ENCODE measurements at places on chromosomes 12 and 14.

GRCh38 chr12:115606040-115606439 lies 671.5 kb downstream of the MED13L start:
- no peak for DNase-seq

GRCh38 chr14:37598747-37599506 lies 3.5 kb downstream of the TTC6 start:
- no peak for DNase-seq

DNA sequence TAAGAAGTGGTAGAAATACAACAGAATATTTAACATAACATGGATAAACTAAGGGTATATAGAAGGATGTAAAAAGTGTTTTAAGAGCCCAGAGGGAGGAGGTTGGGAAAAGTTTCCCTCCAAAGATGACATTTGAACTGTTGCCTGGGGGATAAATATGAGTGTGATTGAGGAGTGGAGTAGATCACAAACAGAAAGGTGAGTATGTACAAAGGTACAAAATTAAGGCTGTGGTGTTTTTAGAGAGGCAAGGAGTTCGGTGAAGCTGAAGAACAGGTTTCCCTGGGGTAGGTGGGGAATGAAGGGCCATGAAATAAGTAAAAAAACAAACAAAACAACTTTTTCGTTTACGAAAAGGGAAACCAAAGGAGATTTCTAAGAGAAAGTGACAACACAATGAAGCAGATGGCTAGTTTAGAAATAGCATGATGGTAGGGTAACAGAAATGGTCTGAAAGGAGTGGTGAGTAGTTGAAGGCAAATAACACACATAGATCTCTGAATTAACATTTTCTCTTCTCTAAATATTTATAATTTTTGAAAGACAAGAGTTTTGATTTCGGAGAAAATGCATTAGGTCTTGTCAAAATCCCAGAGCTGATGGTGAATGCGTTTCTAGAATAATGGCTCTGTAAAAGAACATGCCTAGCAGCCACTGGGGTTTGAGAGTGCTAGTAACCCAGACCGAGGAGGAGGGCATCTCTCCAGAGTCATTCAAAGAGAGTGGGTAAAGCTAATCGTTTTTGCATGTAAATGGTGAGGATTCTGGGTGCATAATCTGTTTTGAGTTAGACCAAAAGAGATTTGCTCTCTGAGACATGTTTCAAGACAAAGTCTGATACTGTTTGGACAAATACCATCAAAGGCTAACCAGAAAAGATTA lies 240.4 kb upstream of the DCN start:
- DNase-seq = no peak

DNA sequence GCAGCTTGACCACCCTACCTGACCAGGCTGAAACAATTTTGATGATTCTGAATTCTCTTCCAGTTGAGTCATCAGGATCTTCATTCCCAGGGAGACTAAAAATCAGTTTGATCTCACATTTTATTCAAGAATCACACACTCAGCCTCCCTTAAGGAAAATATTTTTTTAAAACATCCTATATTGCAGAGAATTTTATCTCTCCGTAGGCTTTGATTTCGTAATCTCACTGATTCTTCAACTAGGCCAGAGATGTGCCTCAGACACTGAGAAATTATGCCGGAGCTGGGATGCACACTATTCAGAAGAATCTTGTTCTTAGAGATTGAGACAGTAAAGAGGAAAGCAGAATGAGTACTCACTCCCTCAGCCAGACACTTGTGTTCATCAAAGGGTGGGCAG lies 7.0 kb upstream of the ANO2 start:
- no peak for DNase-seq

- no peak for DNase-seq
These were observed 237.6 kb downstream of the SLC41A2 start for GRCh38 chr12:104720339-104721038.

DNA sequence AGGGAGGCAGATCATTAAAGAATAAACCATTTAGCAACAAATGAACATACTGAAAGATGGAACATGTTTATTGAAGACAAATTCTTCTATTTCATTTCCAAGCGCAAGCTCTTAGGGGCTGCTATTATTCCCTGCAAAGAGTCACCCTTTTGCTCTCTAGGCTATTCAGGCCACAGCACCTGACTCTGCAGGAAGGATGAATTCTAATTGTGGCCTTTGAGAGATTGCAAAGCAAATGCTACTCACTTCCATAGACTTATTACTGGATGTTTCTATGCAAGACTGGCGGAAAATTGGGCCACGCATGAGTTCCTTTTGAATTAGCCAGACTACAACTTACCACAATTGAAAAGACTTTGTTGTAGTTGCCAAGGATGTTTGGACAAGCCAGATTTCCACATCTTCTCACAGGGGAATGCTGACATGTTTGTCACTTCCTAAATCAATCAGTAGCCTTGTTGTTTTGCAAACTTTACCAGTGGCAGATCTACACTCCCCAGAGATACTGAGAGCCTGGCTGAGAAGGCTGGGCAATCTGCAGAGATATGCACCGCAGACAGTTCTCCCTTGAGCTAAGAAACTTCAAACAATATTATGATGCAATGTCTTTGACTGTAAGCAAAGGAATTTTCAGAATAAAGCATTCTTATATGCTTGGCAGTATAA lies 334.3 kb upstream of the SYT1 start:
- peak; percentile 32 for DNase-seq

- no peak for DNase-seq
These were observed 20.3 kb upstream of the PPP1R1A start for GRCh38 chr12:54608769-54609168.

- no peak for DNase-seq
These were observed 126.3 kb downstream of the CEP83 start for GRCh38 chr12:94333396-94333795.

DNA sequence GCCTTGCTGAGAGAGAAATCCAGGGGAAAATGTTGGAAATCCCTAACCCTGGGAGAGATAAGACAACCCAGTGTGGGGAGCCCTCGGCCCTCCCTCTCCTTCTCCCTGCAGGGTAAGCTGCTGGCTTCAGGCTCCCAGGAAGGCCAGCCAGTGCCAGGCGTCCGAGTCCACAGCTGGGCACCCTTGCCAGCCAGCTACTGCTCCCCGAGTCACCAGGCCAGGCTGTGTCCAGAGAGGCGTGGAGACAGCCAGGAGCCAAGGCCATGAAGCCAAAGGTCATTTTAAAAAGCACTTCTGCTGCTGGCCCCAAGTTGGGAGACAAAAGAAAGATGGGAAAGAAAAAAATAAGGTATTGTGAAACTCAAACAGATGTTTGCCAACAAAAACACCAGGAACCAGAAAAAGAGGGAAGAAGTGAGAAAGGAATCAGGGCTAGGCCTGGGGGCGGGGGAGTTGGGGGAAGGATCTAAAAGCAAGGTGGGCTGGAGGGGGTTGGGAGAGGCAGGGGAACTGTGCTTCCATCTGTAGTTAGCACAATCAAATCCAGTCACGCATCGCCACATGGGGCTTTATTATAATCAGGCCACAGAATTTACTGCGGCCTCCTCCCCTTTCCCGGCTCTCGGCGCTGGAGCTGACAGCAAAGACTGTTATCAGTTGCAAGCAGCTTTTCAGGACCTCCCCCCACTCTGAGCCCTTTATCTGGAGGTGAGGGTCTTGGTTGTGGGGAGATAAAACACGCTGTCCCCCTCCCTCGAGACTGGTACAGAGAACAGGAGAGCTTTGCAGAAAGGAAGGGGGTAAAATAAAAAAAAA lies 33.5 kb downstream of the RBM19 start:
- DNase-seq = no peak

DNA sequence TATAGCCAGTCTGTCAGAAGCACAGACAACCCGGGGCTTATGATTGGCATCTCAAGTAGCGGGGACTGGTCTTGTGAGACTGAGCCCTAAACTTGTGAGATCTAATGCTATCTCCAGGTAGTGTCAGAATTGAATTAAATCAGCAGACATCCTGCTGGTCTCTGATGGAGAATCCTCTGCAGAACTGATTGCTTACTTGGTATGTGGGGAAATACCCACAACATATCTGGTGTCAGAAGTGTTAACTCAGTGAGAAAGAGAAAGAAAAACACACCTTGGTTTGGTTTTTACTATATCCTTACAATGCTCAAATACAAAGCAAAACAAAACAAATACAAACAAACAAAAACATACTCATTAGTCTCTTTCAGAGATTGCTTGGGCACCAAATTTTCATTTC lies 10.0 kb downstream of the SEL1L start:
- DNase-seq = no peak

GRCh38 chr14:77375973-77376770 lies 722 bp downstream of the TMED8 start:
- no peak for DNase-seq

- no peak for DNase-seq
These were observed 12.6 kb upstream of the ABHD12B start for GRCh38 chr14:50859296-50859624.

GRCh38 chr12:130880411-130880885 lies 8.6 kb downstream of the RAN start:
- no peak for DNase-seq

GRCh38 chr12:109192358-109192757 lies 76.0 kb downstream of the ACACB start:
- peak; percentile 67 for DNase-seq

DNA sequence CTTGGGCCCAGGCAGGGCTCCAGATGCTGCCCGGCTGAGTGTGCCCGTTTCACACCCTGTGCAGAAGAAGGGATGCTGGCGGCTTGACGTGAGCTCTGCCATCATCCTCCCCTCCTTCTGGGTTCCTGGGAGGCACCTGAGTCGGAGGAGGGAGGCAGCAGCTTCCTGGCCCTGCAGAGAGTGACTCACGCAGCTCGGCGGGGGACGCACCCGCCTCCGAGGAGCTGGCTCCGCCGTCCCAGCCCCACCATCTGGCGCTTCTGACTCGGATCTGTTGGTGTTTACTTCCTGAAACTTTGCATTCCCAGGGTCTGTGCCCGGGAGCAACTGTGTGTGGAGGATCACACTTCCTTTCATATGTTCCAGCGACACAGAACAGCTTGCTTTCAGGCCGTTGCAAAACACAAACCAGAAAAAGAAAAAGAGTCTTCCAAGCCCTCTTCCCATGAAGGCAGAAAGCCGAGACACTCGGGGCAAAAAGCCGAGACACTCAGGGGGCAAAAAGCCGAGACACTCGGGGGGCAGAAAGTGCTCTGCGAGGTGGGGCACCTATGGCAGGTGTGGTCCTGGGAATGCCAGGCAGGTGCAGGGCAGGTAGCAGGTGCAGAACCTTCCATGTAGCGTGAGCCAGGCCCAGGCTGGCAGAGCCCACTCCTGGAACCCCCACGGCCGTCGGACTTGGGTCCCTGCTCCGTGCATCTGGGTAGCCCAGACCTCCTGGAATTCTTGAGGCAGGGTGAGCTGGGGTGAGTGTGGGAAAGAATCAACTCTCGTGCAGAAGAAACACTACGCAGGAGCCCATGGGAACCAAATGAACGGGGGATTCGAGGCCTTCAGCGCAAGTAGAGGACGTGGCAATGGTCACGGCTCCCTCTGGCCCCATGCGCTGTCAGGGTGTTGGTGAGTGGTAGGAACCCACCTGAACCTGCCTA lies 27.6 kb upstream of the GALNT9 start:
- peak; percentile 8 for DNase-seq

GRCh38 chr14:22898302-22899090 lies 15.5 kb downstream of the REM2 start:
- no peak for DNase-seq

GRCh38 chr14:73634011-73634833 lies 10.6 kb upstream of the DNAL1 start:
- no peak for DNase-seq

DNA sequence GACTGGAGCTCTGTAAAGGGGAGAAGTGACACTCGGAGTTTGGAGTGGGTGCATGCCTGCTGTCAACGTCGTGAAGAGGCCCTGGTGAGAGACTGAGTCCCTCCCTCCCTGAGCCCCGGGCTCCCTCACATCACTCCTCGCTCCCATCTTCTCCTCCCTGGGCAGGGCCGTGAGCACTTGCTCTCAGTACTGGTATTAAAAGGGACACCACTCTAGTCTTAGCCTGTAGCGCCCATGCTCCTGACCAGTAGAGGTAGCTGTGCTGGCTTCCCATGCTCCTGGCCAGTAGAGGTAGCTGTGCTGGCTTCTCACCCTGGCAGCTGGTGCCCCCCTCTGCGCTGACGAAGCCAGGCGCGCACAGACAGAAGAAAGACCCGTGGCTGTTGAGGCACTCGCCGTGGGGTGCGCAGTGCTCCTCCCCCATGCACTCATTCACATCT lies 14.7 kb downstream of the ISCA2 start:
- DNase-seq = no peak

DNA sequence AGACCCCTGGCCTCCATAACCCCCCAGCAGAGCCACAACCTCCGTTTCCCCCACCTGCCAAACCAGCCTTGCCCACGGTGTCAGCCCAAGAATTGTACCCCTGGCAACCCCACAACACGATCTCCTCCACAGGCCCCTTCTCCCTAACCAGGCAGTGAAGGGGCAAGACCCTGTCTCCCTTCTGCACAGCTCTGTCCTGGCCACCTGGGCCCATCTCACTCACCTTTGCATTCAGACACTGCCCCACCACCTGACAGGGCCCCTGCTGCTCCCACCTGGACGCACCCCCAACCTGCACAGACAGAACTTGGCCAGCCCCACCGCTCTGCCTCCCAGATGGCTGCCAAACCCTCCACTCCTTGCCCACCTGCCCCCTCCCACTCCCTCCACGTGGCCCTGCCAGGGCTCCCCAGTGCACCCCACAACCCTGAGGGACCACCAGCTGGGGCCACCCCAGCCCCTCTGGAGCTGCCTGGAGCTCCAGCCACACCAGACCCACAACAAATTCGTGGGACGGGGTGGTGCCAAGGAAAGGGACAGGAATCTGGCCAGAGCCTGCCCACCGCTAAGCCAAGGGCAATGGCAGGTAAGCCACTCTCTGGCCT lies 11.8 kb downstream of the AHNAK2 start:
- DNase-seq = no peak

DNA sequence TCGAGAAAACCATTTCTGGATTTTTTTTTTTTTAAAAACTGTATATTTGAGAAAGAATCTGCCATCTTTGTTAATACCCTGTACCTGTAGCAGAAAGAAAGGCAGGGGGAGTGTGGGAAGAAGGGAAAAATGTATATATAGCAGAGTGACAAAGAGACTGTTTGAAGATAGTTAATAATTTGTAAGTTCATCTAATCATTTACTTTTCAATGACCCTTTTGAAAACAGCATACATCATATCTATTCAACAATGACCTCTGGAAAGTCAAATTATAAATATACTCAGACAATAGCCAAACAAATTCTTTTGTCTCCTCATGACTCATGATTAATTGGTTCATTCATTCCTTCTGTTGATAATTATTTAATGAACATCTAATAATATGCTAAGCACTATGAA lies 10.9 kb upstream of the CPM start:
- no peak for DNase-seq

All from AG09309 (cell line).